ENCODE measurements at places on chromosomes 5 and 9. TPM values are rescaled to one million over a fixed set of nuclear protein-coding genes. Genes with fewer than 3 reads are reported as not detected.

ELAVL2 gene
- 0.67 TPM for total RNA-seq

PCDHA3 gene
- total RNA-seq = not detected

RAB3C gene
- total RNA-seq = not detected

TOR4A gene
- 0.73 TPM for total RNA-seq

RGMB gene
- 24.8 TPM for total RNA-seq

IFNA21 gene
- not detected for total RNA-seq

CAPSL gene
- total RNA-seq = not detected

PCDHGA7 gene
- 2.4 TPM for total RNA-seq

ELOVL7 gene
- 39.2 TPM for total RNA-seq

MZB1 gene
- not detected for total RNA-seq

SMIM15 gene
- total RNA-seq = 75.0 TPM

MCIDAS gene
- total RNA-seq = 0.33 TPM

PAX5 gene
- not detected for total RNA-seq

PCDHA1 gene
- 0.26 TPM for total RNA-seq

GABRA6 gene
- not detected for total RNA-seq

STKLD1 gene
- 0.67 TPM for total RNA-seq

LRRC19 gene
- not detected for total RNA-seq

CDKN2B-AS1 gene
- total RNA-seq = 1.8 TPM

TRIP13 gene
- 13.4 TPM for total RNA-seq

TMEM252 gene
- total RNA-seq = not detected

INSL6 gene
- not detected for total RNA-seq

FIBCD1 gene
- total RNA-seq = 0.67 TPM

OCLN gene
- total RNA-seq = 12.0 TPM

MYOT gene
- total RNA-seq = 0.12 TPM

IL3 gene
- total RNA-seq = not detected

THOC3 gene
- total RNA-seq = 91.2 TPM

DBH gene
- total RNA-seq = not detected

PCDHGB6 gene
- 3.7 TPM for total RNA-seq

GMCL2 gene
- total RNA-seq = not detected

PLCXD3 gene
- total RNA-seq = not detected

RBM27 gene
- 25.5 TPM for total RNA-seq

SPINK4 gene
- total RNA-seq = not detected

LCN1 gene
- not detected for total RNA-seq

ATG12 gene
- total RNA-seq = 33.4 TPM

SPATA31A1 gene
- not detected for total RNA-seq

RMRP gene
- total RNA-seq = 114,057 TPM

Measured in mammary epithelial cell (primary cell).